Suprapubic skin (tissue), 4 donors: ENCODE measurements at places on chromosomes 5 and 9.
A peak's percentile ranks its signal among the peaks of the same experiment; 100 is the strongest.

DNA sequence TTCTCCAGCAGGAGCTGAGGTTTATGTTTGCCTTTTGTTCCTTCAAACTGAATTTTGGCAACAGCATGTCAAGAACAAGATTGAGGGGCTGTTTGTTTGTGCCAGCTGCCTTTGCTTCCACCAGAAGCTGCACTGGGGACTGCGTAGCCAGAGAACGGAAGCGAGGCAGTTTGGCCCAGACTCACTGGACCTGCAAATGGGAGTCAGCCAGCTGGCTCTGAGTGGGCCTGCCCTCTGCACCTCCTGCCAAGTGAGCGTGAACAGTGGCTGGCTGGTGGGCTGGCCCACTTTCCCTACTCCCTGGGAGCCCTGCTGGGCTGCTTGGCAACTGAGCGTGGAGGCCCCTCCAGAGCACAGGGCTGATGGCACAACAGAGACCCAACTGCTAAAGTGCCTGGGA is 111.6 kb downstream of the GALNT10 start:
- H3K36me3 ChIP-seq, result peaks cover 10% of the 10 kb centered on the region
- H3K4me1 ChIP-seq, result no peaks in the 10 kb centered on the region
- no peak overlapping the region for H3K4me3 ChIP-seq
- no peak overlapping the region for H3K27ac ChIP-seq
- H3K27me3 ChIP-seq, result no peaks in the 10 kb centered on the region

- DNase-seq, result no peak
- peak overlapping the region; percentile 53 for H3K4me3 ChIP-seq
- peaks cover 21% of the 10 kb centered on the region for H3K4me1 ChIP-seq
- peak overlapping the region; percentile 70 for H3K27ac ChIP-seq
- H3K36me3 ChIP-seq, result no peaks in the 10 kb centered on the region
- no peaks in the 10 kb centered on the region for H3K27me3 ChIP-seq
Observed at GRCh38 chr5:140631831-140632365, 1.1 kb downstream of the CD14 start.

- H3K4me1 ChIP-seq, result no peaks in the 10 kb centered on the region
- no peaks in the 10 kb centered on the region for H3K36me3 ChIP-seq
- H3K4me3 ChIP-seq, result no peak overlapping the region
- no peaks in the 10 kb centered on the region for H3K27me3 ChIP-seq
- H3K27ac ChIP-seq, result no peak overlapping the region
Observed at GRCh38 chr5:108078345-108078744, 303.6 kb downstream of the FBXL17 start.

DNA sequence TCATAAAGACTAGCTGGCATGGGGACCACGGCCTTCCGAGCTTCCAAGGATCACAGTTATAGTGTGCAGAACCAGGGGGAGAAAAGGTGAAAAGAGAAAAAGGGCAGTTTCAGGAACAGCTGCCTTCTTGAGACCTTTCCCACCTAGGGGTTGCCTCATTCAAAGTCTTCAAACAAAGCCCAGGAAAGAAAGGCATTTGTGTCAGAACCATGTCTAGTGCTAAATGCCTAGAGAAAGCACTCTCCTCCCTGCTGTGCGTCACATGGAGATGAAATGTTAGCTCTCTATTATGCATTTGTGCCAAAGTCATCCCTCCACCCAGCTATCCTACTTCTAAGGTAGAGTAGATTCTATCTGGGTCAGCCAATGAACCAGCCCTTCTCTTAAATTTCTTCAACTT is 1037.3 kb upstream of the WWC1 start:
- H3K4me1 ChIP-seq, result no peaks in the 10 kb centered on the region
- H3K27me3 ChIP-seq, result no peaks in the 10 kb centered on the region
- H3K4me3 ChIP-seq, result no peak overlapping the region
- no peak overlapping the region for H3K27ac ChIP-seq
- no peaks in the 10 kb centered on the region for H3K36me3 ChIP-seq
- no peak for DNase-seq

DNA sequence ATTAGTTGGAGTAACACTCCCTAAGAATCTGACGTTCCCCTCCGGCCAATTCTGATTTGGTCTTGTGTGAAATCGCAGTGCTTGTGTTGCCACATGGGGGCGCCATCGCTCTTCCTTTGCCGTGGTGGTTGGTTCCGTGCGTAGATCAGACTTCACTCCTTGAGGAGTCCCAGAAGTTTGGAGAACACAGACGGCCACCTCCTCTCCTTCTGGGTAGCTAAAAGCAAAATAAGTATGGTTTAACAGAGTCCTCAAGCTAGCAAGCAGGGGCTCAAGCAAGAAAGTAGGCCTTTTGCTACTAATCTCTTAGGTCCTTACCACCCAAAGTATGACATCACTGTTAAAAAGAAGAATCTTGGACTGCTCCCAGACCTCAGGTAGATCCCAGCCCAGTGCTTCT is 59.5 kb downstream of the HSPA4 start:
- peaks cover 15% of the 10 kb centered on the region for H3K4me1 ChIP-seq
- H3K4me3 ChIP-seq, result no peak overlapping the region
- no peak overlapping the region for H3K27ac ChIP-seq
- no peaks in the 10 kb centered on the region for H3K27me3 ChIP-seq

- H3K4me1 ChIP-seq, result peaks cover 17% of the 10 kb centered on the region
- DNase-seq, result no peak
- H3K36me3 ChIP-seq, result no peaks in the 10 kb centered on the region
- H3K27me3 ChIP-seq, result no peaks in the 10 kb centered on the region
- no peak overlapping the region for H3K27ac ChIP-seq
Observed at GRCh38 chr5:64163746-64164145, 1.9 kb upstream of the RNF180 start.

GRCh38 chr9:34338665-34339385 is 9.5 kb downstream of the NUDT2 start:
- H3K27me3 ChIP-seq, result no peaks in the 10 kb centered on the region
- peaks cover 15% of the 10 kb centered on the region for H3K4me1 ChIP-seq
- H3K36me3 ChIP-seq, result peaks cover 46% of the 10 kb centered on the region
- DNase-seq, result no peak
- H3K4me3 ChIP-seq, result no peak overlapping the region

DNA sequence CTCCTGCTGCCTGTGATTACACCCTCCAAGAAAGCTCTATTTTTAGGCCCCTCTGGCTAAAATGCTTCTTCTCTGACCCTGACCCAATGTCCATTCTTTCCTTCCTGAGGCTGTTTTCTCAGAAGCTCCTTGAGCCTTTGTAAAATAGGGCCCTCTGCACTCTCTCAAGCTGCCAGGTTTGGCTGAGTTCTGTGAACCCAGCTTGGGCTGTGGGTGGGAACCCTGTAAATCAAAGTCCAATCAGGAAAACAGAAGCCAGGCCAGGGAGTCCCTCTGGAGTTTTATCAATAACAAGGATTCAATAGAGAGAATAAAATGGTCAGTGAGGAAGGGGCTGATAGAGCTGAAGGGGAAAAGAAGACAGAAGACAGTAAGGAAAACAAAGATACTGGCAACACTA is 43.7 kb upstream of the ERCC6L2 start:
- no peak for DNase-seq
- no peaks in the 10 kb centered on the region for H3K27me3 ChIP-seq
- H3K27ac ChIP-seq, result no peak overlapping the region
- H3K36me3 ChIP-seq, result no peaks in the 10 kb centered on the region
- H3K4me1 ChIP-seq, result no peaks in the 10 kb centered on the region
